ENCODE measurements at places on chromosomes 11 and 22.

DNA sequence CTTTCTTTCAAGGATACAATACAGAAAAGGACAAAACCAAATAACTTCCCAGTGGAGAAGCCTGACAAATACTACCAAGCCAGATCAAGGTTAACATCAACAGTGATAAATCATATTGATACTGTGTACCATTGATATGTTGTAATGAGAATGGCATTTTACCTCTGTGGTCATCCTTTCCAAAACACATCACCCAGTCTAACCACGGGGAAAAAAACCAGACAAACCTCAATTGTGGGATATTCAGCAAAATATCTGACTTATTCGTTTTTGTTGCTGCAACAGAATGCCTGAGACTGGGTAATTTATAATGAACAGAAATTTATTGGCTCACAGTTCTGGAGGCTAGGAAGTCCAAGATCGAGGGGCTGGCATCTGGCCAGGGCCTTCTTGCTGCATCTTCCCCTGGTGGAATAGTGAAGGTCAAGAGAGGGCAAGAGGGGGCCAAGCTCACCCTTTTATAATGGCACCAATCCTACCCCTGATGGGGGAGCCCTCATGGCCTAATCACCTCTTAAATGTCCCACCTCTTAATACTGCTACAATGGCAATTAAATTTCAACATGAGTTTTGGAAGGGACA lies 66.1 kb downstream of the FAM76B start:
- DNase-seq, result no peak

DNA sequence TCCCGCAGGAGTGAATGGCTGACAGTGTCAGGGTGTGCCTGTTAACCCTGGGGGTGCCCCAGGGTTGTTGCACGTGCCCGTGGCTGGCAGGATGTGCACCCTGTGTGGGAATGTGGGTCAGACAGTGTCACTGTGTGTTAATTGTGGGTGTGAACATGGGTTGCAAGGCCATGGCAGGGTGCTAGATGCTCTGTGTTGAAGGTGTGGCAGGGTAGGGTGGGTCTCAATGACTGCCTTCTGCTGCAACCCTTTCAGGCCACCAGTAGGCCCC lies 8.3 kb downstream of the RIN1 start:
- DNase-seq, result no peak

GRCh38 chr22:27810609-27811151 lies 9.1 kb upstream of the MN1 start:
- DNase-seq, result no peak

DNA sequence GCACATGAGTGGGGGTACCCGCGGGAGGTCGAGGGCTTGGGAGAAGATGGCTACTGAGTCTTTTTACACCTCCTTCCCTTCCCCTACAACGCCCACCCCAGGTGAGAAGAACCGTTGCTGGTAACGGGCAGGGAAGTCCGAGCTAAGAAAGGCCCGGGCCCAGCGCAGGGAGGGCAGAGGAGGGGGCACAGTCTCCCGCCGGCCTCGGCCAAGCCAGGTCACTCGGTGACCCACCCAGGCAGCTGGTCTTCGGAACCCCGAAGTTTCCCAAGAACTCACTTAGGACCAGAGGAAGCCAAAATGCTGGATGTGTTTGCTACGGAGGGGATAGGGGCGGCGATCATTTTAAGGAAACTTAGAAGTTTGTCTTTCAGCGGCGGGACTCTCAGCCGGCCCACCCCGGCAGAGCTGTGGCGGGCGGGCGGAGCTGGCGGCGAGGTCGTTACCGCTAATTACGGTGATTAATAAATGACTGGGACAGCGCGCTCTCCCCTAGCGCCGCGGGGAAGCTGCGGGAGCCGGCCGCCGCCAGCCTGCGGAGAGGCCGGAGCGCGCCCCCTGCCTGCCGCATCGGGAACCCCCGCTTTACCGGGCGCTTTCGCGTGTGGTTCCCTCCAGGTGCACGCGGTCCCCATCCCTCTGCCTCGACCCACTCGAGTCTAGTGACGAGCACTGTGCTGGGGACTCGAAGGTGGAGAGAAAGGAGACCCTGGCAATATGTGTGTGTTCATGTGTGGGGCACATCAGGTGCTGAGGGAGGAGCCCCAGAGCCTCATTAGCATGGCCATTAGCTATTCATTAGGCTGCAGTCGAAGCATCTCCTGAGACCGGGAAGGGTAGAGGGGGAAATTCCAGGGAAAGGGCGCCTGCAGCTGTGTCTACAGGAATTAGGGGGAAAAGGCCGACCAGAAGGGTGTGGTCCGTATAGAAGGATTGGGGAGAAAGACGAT lies 945 bp downstream of the ROBO3 start:
- DNase-seq, result no peak

GRCh38 chr11:101914341-101914737 lies 471 bp upstream of the CEP126 start:
- DNase-seq, result no peak

Measured in epithelial cell of proximal tubule (primary cell).